ENCODE measurements at places on chromosomes 6 and 20.

GRCh38 chr6:150654608-150655007 is 54.9 kb downstream of the PLEKHG1 start:
- DNase-seq = no peak

DNA sequence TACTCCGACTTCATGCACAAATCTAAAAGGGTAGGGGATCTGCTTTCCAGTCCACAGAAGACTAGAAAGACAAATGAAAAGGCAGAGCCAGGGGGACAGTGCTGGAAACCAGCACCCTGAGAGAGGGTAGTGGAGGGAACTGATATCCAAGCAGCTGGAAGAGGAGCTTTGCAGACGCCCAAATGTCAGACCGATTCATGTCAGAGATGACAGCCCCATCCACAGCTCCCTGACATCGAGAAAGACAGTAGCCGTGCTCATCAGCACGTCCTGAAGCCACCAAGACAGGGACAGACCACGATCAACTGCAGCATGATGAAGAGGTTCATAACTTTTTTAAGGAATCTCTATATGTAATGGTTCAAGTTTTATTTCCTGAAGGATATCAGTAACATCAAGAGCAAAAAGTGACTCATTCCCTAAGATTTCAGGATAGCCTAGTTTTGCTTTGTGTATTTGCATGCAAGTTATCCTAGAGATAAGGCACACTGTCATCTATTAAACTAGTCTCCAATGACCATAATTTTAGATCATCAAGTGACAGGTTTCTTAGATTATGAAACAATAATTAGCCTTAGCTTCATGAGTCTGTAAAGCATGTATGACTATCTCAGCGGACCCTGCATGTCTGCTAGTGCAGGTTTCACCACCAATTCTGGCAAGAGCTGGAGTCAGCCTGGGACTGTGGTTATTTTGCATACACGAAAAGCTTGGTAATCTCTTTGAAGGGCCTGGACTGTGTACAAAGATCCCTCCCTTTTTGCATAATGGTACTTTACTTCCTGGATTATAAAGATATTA is 43.0 kb downstream of the PRDM1 start:
- DNase-seq = no peak

DNA sequence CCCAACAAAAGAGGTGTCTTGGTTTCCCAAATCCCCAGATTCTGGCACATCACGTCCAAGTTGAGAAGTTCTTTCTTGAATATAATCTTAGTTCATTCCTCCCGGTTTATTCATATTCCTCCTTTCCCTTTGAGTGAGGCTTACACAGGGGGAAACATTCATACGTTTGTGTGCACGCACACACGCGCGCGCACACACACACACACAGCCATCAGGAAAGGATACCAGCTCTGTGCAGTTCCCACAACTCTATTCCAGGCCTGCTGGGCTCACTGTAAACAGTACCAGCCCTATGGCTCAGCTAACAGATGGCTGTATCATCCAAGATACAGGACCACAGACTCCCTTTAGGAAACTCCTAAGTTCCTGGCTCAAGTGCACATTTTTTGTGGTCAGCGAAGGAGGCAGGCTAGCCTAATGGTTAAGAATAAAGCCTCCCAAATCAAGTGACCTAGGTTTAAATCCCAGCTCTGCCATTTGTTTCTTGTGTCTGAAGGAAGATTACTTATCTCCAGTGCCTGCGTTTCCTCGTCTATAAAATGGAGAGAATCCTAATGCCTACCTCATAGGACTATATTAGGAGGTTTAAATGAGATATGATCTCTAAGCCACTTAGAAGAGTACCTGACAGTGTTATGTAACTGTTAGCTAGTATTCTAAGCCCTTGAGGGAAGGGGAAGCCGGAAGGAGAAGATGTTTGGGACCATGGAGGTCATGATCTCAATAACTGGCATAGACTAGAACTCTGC is 3.7 kb upstream of the TAF8 start:
- DNase-seq = no peak

DNA sequence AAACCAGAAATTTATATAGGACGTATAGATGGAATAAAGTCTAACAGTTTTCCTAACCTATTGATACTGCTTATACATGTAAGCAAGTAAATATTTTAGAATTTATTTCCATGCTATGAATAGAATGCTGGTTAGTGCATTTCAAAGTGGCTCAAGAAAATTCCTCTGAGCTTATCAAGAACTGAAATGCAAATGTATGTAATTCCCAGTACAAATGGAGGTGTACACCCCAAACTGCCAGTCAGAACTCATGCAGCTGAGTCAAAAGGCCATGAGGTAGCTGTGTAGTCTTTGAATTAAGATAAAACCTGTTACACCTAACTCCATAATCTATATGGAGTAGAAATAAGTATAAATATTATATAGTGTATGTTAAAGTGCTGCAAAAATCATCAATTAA is 232.2 kb upstream of the KCNQ5 start:
- DNase-seq = no peak

GRCh38 chr20:49310705-49311104 is 32.8 kb upstream of the ZNFX1 start:
- no peak for DNase-seq

DNA sequence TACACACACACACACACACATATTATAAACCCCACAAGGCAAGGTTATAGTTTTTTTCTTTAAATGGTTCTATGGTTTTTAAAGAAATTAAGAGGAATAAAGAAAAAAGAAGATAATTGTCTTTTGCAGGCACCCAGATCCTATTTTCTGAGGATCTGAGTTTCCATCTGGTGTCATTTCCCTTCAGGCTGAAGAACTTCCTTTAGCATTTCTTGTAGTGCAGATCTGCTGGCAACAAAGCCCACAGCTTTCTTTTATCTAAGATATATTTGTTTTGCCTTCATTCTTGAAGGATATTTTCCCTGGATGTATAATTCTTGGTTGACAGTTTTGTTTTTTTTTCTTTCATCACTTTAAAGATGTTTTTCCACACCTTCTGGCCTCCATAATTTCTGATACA is 57.6 kb upstream of the PMEPA1 start:
- no peak for DNase-seq

- DNase-seq = no peak
Observed at GRCh38 chr6:6715465-6715864, 126.9 kb downstream of the LY86 start.

- DNase-seq = no peak
Observed at GRCh38 chr20:21554985-21555384, 41.1 kb upstream of the NKX2-2 start.

DNA sequence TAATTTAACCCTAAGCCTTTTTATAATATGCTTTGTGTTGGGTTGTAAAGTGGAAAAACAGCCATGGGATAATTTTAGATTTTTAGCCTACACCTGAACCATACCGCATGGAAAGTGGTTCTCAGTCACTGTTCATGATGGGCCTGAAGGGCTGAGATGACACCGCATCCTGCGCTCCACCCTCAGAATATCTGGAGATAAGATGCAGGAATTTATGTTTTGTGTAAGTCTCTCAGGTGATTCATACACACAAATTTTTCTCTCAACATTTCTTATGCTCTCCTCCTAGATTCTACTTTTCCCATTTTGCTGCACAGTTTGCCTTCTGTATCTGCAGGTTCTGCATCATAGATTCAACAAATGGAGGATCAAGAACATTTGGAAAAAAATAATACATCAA is 191.3 kb upstream of the PHACTR1 start:
- no peak for DNase-seq

- DNase-seq = no peak
Observed at GRCh38 chr6:113779656-113780055, 77.5 kb upstream of the MARCKS start.

Data from mucosa of gallbladder (tissue), 1 donor.